ENCODE measurements at places on chromosomes 3 and 15.

DNA sequence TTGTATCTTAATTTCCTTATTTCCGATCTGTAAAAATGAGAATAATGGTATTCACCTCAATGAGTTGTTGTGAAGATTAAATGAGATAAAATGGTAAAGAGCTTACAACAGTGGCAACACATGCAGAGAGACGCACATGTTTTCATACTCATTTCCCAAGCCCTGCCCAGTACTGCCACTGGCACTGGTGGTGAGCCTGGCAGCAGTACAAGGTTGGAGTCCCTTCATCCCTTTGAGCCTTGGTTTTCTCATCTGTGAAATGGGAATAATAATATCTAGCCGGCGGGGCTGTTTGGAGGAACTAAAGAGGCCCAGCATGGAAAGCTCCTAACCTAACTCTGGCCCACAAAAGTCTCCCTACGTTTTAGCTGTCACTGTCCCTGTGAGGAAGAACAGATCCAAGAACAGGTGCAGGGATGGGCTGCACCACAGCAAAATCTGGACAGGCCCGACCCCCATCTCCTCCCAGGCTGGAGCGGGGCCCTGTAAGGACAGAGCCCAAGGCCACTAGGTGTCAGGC is 866 bp upstream of the CD276 start:
- DNase-seq, result no peak

DNA sequence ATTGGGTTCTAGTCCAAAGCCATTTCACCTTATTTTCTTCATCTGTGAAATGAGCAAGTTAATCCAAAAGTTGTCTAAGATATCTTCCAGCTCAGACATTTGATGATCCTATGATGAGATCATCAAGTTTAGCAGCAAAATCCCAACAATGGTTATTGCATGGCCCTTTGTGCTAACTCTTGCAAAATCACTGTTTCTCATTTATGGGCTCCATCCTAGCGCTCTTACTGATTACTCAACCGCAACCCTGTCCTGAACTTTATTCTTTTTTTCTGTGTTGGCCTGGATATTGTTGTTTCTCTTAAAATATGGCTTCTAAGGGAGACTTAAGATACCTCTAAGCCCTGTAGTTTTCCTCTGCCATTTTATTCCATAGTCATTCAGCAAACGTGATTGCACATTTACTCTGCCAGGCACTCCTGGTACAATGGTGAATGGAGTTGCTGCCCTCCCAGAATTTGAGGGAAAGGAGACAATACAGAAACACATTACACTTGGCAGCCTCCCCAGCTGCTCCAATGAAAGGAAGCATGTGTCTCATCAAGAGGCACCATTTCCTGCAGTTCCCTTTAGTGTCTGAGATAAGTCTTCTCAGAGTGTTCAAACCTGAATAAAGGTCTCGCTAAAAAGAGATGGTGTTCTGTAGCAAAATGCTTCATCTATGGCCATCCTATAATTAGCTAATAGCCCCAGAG is 4.4 kb downstream of the GXYLT2 start:
- DNase-seq, result no peak

GRCh38 chr3:9349321-9350117 is 13.3 kb upstream of the THUMPD3 start:
- no peak for DNase-seq

- no peak for DNase-seq
These were observed 930.7 kb downstream of the MCTP2 start for GRCh38 chr15:95162069-95162468.

DNA sequence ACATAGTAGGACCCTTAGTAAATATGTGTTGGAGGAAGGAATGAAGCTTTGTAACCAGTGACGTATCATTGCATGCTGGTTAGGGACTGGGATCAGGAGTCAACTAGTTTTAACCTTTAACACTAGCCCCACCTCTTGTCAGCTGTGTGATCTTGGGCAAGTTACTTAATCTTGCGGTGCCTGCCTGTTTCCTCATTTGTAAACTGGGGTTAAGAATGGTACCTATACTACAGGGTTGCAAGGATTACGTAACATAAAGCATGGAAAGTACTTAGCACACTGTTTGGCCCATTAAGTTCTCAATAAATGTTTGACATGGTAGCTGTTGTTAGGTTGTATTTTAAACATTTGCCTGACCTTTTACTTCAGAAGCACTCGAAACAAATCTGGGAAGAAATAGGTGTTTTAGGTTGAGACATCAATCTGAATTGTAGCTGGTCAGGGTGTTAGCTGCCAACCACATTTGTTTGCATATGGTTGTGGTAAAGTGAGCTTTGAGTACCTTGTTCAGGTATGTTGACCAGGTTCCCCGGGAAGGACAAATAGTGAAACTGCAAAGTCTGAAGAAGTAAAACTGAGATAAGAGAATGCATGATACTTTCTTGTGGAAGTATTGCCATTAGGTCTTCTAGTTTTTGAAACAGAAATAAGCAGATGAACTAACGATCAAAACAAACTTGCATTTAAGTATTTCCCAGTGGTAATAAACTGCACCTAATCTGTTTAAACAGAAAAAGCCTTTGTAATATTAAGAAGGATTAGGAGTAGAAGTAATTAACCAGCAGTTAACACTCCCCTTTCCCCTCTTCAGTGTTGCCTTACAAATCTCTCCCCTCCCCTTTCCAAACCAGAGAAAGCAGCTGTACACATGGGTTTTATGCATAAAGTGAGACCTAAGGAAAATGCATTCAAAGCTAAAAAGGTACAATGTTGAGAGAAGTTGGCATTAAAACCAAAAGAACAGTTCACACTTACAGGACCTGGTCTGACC is 25.8 kb upstream of the SCAANT1 start:
- DNase-seq, result no peak

- no peak for DNase-seq
These were observed 32.6 kb downstream of the STT3B start for GRCh38 chr3:31565288-31565687.

DNA sequence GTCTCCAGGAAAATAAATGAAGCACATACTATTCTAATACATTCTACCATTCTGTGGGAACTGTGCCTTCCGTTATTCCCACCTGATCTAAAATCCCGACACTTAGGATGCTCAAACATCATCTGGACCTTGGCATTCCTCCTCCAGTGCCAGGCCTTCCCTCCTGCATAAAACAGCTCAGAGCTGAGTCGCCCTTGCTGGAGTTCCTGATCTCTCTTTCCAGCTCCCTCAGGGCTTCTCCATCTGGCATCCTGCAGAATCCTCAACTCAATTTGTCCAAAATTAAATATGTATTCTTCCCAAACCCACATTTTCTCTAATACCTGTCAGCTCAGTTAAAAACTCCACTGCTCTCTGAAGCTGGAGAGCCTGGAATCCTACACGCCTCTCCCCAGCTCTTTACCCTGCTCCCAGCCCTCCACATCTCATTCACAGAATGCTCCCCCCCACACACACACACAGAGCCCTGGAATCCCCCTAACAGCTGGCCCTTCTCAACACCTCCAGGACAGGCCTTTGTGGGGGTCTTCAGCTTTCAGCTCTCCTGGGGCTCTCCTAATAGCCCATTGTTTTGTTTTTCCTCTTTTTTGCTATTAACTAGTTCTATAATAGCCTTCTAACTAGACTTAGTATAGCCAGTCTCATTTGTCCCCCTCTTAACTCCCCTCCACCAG is 78.5 kb downstream of the HMG20A start:
- no peak for DNase-seq

- DNase-seq, result no peak
These were observed 739 bp downstream of the SYN2 start for GRCh38 chr3:12004741-12005513.

DNA sequence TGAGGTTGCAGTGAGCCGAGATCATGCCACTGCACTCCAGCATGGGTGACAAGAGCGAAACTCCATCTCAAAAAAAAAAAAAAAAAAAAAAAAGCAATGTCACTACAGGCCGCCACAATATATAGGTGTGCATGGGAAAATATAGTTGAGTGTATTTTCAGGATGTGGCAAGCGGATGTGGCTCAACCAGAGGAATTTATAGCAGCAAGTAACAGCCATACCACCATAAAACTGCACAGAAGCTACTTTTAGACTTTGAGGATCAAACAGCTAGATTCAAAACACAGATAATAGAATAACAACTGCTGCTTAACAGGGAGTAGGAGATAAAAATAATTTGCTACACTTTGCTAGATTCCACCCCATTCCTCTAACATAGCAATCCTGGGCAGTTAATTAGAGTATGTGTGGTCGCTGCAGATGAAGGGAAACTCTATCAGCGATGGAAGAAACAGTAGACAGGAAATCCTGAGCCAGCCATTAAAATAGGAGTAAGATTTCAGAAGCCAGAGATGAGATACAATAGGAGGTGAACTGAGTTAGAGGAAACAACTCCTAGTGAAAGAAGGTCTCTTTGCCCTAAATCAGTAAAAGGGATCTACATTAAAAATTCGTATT is 318.7 kb upstream of the STT3B start:
- DNase-seq, result no peak

- no peak for DNase-seq
These were observed 22.7 kb downstream of the TRA2B start for GRCh38 chr3:185914911-185915629.

DNA sequence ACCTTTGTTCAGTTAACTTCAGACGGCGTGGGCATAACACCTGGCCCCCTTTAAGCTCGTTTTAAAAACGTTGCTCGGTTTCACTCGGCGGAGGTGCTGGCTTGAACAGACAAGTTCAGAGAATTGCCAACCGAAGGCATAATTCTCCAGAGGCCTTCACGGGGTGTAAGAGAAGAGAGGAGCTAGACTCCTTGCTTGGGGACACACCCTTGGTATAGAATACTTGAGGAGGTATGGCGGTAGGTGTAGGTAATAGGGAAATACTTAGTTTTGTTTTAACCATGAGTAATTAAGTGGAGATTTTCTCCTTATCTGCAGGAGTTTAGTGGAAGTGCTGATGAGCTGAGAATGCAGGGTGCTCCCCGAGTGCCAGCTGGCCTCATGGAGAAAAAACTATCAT is 921 bp downstream of the FBXL2 start:
- DNase-seq, result no peak

DNA sequence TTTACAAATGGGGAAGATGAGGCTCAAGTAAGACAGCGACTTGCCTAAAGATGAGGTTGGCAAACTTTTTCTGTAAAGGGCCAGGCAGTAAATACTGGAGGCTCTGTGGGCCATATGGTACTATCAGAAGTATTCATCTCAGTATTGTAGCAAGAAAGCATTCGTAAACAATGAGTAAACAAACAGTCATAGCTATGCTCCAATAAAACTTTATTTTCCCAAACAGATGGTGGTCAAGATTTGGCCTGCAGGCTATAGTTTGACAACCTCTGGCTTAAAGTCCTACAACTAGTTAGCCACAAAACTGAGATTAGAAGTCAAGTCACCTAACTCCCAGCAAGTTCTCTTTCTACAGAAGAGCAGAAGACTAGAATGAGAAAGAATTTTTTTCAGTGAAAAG is 177.0 kb upstream of the NECTIN3 start:
- DNase-seq, result no peak

GRCh38 chr3:126110431-126111125 is 26.7 kb upstream of the SLC41A3 start:
- no peak for DNase-seq

- DNase-seq, result no peak
These were observed 19.6 kb downstream of the CD86 start for GRCh38 chr3:122074621-122075265.

GRCh38 chr3:121493431-121493830 is 52.4 kb downstream of the POLQ start:
- DNase-seq, result no peak

DNA sequence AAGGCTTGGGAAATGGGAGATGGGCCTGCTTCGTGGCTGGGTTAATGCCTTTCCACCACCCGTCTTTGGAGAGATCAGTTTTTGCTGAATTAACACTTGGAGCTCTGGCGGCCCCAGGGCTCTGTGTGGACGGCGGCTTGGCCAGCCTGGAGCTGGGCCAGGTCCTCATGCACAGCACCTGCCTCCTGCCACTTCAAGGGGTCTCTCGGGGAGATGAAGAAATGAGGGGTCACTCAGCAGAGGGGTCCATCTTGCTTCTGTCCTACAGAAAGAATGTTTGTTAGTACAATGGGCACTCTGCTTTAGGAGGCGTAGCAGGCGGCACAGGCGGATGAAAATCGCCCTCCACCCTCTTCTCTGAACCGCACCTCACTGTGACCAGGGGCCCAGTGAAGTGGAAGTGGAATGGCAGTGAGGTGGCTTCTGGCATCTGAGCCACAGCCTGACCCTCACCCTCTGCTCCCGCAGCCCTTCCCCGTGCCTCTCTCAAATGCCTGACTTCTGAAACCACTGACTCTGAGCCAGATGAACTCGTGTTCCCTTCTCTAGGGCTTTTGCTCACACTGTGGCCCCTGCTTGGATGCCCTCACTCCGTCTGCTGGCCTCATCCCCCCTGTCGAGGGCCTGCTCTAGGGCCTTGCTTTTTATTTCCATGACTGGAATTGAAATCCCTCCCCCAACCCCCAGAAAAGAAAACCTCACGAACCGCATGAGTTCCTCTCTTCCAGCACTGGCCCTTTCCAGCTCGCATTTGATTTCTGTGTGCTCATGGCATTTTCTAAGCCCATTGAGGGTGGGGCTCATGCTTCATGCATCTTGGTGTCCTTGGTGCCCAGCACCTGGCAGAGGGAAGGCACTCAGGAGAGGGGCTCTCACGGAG is 42.2 kb downstream of the CHDH start:
- no peak for DNase-seq

DNA sequence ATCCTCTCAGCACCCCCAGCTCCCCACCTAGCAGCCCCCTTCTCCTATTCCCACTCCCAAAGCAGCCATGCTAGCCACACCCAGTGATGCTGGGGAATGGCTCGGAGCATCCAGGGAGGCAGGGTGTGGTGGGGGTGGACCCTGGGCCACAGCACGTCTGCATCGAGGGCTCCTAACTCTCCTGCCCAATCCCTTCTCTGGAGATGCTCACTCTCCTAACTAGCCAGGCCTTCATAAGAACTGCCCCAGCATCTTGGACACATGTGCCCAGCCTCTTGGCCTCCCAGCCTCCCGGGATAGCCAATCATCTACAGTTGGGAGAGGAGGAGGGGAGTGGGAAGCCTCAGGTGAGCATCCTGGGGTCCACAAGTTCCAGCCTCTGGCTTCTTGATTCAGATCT is 2.7 kb downstream of the PCBP4 start:
- no peak for DNase-seq

DNA sequence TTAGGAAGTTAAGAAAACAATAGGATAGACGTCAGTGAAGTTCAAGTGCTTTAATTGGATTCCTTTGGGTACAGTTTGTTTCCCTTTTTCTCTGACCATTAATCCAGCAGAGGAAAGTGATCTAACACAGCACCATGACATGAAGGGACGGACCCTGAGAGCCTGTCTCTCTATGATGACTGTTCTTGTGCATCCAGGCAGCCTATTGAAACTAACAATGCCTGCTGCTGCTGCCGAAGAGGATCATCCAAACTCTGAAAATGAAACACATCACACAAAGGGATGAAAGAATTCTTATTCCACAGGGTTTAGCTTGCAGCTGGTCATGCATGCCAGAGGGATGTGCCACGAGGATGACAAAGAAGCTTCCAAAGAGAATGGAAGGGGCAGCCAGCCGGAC is 75.5 kb downstream of the ZBTB20 start:
- DNase-seq, result no peak

DNA sequence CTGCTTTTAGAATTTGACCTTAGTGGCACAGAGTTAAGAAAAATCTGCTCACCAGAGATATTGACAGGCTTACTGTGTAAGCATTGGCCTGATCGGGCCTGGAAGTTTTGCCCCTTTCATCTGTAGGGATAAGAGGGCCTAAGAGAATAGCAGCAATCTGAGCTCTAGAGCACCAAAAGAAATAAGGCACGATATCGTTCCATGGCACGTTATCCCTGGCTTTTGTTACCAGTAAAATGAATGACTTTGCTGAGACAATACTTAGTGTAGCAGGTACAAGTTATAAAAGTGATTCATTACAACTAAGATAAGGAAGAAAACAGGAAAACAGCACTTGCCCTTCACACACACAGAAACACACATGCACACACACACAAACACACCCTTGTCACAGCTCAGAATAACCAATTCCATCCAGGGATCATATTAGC is 5.0 kb downstream of the THBS1 start:
- DNase-seq, result no peak
